ENCODE measurements at places on chromosomes 16 and 17.

DNA sequence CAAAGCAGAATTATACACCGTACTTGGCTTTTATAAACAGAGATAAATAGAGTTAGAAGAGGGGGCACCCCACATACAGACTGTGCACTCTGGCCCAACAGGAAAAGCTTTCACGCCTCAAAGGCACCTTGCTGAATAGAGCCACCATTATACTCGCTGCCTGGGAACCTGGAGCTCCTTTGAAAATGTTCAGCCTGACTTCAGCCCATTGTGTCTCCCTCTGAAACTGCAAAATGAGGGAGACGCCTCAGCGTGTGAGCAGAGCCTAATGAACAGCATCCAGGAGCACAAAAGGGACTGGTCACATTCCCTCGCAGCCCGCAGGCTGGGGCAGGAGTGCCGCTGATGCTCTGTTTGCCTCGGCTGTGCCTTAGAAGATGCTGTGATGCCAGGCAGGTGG lies 46.3 kb downstream of the ABCC12 start:
- DNase-seq = no peak

GRCh38 chr16:85978291-85978775 lies 79.4 kb downstream of the IRF8 start:
- DNase-seq = no peak

GRCh38 chr17:12485361-12485906 lies 180.3 kb upstream of the MYOCD start:
- no peak for DNase-seq

DNA sequence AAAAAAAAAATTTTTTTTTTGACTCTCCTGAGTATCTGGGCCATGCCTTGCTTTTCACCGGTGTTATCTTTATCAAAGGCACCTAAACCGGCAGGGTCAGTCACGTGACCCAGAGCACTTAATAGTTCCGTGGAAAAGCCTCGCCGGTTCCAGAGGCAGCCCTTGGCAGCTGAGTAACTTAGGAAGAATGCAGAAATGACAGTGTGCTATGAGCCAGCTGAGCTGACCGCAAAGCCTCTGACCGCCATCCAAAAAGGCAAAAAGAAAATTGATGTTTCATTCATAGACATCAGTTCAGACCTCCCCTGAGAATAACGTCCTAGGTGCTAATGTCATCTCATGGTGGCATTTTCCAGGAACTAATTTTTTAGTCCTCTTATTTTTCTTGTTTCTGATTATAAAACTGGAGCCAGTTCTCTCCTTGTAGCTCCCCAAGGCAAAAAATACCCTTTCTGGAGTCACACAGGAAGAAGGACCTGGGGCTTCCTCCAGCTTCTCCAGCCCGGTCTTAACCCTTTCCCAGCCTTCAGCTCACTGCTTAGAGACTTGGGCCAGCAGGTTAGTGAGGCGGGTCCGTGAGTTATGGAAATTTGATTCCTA lies 122.6 kb downstream of the SOCS1 start:
- no peak for DNase-seq

- DNase-seq = no peak
Measured at GRCh38 chr16:81936209-81937000, 74.9 kb downstream of the SDR42E1 start.

GRCh38 chr17:81927152-81927652 lies 333 bp downstream of the MAFG start:
- no peak for DNase-seq

- no peak for DNase-seq
Measured at GRCh38 chr16:56911771-56912571, 20.0 kb upstream of the HERPUD1 start.

- DNase-seq = no peak
Measured at GRCh38 chr17:66837885-66838665, 3.2 kb downstream of the CACNG5 start.

- DNase-seq = no peak
Measured at GRCh38 chr17:4389079-4389478, 22.6 kb upstream of the UBE2G1 start.

DNA sequence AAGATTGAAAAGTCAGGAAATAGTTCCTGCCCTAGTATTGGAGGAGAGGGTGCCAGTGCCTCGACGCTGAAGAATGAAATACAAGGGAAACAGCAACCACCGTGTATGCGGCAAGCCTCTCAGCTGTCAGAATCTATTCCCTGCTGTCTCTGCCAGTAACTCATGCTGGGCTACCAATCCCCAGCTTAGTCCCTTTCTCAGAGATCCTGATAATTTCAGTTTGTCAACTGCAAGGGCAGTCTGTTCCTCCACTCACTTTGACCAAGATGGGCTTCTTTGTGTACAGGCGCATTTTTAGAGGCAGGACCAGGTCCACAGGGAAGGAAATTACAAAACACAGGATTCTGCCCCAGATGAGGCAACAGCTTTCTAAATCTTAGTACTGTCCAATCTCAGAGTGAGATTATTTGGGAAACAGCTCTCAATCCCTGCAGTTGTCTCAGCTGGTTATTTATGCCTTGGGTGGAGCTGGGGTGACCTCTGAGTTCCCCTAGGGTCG lies 1.3 kb downstream of the NQO1 start:
- no peak for DNase-seq
